ENCODE measurements at places on chromosomes 16 and 17.

GRCh38 chr16:81734632-81735434, 44.3 kb upstream of the PLCG2 start:
- no peak for DNase-seq

DNA sequence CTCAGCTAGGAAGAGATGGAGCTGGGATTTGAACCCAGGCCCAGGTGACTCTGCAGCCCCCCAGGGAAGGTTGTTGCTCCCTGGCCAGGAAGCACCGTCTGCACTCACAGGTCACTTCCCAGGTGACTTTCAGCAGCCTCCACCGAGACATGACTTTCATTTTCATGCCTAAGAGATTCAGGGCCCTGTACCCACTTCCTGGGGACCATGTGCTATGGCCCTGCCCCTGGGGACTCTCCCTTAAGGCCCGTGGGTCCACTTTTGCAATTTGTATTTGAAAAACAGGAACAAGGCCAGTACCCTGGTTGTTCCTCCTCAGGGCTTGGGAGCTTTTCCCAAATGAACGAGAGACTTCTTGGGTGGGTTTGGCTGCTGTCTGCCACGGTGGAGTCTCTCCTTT, 191.0 kb downstream of the IRF8 start:
- DNase-seq = no peak

- no peak for DNase-seq
Measured at GRCh38 chr17:32875923-32876416, 954 bp downstream of the MYO1D start.

- no peak for DNase-seq
Measured at GRCh38 chr16:3088925-3089716, 10.0 kb downstream of the ZSCAN10 start.

- DNase-seq = no peak
Measured at GRCh38 chr16:12992066-12992465, 90.7 kb downstream of the SHISA9 start.

DNA sequence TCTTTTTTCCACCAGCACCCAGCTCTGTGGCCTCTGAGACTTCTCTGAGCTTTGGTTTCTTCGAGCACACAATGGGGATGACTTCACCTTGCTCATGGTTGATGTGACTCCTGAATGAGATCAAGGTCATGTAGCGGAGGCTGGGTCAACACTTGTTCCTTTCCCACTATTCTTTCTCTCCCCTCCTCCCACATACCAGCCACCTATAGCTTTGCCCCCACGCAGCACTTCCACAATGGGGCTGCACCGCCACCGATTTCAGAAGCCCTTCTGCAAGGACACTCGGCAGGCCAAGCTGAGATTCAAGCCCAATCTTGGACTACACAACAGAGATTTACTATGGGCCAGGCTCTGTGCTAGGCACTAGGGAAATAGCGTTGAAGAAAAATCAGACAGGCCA, 14.4 kb downstream of the TRIM25 start:
- DNase-seq = no peak

DNA sequence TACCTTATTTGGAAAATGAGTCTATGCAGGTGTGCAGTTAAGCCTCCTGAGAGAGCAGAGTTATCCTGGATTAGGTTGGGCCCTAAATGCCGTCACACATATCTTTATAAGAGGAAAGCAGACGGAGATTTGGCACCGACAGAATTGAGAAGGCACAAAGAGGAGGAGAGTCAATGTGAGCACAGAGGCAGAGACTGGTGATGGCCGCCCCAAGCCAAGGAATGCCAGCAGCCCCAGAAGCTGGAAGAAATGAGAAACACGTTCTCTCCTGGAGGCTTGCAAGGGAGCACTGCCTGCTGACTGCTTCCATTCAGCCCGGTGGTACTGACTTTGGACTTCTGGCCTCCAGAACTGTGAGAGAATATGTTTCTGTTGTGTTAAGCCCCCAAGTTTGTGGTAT, 3.2 kb downstream of the SLC46A1 start:
- DNase-seq = no peak

DNA sequence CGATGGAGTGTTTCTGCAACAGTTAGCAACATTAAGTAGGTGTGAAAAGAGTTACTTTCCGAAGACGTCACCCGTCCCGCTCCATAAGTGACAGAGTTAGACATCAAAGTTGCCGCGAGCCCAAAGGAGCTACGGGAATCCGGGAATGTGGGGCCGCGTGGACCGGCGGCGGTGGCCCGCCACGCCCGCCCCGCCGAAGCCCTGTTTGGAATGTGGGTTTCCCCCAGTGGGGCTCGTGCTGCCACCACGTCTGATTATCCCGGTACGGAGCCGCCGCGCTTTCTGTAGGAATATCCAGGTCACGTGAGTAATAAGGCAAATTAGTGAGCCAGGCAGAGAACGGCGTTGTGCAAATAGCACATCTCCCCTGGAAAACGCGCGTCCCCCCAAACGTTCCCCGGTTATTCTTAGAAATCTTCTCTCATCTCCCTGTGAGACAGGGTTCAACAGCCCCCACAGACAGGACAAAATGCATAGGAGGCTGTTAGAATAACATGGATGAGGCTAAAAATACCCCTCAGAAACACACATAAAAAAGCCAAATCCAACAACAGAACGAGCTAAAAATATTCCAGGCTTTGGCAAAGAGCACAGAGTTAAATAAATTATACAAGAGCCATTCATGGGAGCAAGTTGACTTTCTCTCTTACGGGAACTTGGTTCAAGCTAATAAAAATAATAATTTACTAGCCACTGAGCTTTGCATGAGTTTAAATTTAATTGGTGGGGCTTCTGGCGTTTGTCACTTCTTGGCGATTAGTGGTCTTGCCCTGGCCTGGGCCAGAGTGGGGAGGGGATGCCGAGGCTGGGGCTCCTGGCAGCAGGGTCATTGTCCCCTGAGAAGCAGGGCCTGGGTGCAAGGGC, 8.6 kb downstream of the BAHCC1 start:
- no peak for DNase-seq
